Lung microvascular endothelial cell (primary cell): ENCODE measurements at places on chromosomes 2 and 18.
A peak's percentile ranks its signal among the peaks of the same experiment; 100 is the strongest.

GRCh38 chr2:225037415-225038230, 4.6 kb downstream of the DOCK10 start:
- no peak for DNase-seq

GRCh38 chr2:102041351-102041750, 49.6 kb downstream of the IL1R2 start:
- no peak for DNase-seq

- peak; percentile 84 for DNase-seq
Measured at GRCh38 chr2:237669628-237670392, 42.4 kb downstream of the LRRFIP1 start.

- DNase-seq, result no peak
Measured at GRCh38 chr18:41199212-41199611, 755.8 kb upstream of the PIK3C3 start.

GRCh38 chr2:74020702-74021406, 36.1 kb downstream of the TET3 start:
- no peak for DNase-seq
